Head of caudate nucleus (tissue), 42 donors: ENCODE measurements at places on chromosomes 12 and 14.

DNA sequence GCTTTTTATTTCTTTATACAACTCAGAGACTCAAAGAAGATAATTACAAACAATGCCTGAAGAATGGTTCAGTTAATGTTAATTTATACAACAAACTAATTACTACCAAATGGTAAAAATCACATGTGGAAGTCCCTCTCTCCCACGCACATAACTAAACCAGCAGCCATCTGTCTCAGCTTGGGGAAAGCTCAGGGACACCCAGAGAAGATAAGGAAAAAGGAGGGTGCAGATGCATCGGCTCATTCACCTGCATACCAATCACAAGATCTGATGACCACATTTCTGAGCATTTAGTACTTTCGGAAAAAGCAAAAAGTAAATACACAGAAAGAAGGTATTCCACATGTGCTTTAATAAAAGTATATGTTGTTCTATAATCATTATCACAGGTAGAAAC lies 136.3 kb downstream of the SOX5 start:
- no peak for DNase-seq

GRCh38 chr12:101299931-101300330 lies 20.0 kb downstream of the UTP20 start:
- DNase-seq: peak; percentile 49

- DNase-seq: no peak
Measured at GRCh38 chr12:127516467-127516866, 750.5 kb upstream of the TMEM132C start.

GRCh38 chr12:1716911-1717310 lies 26.0 kb downstream of the ADIPOR2 start:
- no peak for DNase-seq

DNA sequence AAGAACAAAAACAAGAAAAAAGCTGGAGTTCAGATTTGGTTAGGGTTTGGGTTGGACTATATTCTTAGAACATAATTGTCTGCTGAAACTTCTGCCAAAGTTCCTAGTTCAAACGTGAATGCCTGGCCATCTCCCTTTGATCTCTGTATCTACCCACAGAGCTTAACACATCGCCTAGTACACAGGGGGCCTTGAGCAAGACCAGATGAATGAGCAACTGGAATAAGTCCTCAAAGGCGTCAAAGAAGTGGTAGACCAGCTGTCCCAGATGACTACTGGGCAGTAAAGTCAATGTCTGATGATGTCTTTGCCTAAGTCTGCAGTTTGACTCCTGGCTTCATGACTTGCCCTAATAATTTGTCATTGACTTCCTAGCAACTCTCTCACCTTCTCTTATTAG lies 13.9 kb upstream of the STAB2 start:
- DNase-seq: no peak

DNA sequence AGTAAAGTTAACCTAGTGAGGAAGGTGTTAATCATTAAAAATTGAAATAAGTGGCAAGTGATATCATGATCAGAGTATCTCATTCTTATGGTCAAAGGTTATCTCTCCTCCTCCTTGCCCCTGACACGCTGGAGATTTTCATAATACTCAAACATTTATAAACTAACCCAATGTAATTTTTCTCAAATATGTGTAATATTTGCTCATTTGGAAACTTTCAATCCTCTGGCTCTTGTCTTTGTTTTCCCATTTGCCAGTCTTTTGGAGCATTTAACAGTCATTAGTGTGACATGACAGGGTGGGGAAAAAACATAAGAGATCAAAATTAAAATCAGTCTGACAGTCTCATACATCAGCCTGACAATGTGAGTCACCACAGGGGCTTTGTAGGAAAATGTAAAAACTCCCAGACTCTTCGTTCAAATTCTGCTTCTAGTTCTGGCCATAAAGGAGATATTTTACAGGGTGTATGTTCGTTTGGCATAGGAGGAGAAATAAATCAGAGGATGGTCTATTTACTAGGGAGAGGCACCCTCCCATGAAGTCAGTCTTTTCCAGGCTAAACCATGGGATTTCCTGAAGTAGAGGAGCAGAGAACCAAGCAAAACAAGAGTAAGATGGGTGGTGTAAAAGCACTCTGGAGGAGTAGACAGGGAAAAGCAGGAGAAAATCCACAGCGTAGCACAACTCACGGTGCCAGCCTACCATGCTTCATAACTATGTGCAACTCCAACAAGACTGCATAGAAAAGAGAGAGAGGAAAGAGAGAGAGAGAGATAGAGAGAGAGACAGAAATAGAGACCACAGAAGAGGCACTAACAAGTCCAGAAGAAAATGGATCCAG lies 369.2 kb upstream of the PDE3A start:
- no peak for DNase-seq

DNA sequence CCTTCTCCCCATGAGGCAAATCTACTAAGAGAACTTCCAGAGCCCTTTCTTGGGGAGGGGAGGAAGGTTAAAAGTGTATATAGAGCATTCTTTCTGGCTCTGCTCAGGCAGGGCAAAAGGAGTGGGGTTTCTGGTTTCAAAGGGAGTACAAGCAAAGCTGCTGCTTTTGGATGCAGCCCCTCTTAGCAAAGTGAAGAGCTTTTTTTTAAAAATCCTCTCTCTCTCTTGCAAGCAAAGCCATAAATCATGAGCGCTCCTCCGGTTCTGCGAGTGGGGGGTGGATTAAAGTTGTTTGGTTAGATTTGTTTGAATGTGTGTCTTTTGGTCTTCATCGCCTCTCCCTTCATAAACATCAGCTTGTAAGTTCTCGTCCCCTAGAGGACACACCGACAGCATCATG lies 546.6 kb upstream of the TBX3 start:
- no peak for DNase-seq

GRCh38 chr12:113092607-113093408 lies 36.3 kb downstream of the DTX1 start:
- peak; percentile 56 for DNase-seq

GRCh38 chr12:41905073-41905758 lies 239.5 kb downstream of the GXYLT1 start:
- DNase-seq: no peak

DNA sequence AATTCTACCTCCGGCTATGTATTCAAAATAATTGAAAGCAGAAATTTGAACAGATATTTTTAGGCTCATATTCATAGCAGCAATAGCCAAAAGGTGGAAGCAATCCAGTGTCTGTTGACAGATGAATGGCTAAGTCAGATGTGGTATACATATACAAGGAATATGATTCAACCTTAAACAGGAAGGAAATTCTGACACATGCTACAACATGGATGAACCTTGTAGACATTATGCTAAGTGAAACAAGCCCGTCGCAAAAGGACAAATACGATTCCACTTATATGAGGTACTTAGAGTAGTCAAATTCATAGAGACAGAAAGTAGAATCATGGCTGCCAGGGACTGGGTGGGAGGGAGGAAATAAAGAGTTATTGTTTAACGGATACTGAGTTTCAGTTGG lies 331.6 kb downstream of the PCNX1 start:
- no peak for DNase-seq

GRCh38 chr12:46153268-46153872 lies 115.5 kb downstream of the SLC38A1 start:
- DNase-seq: no peak

- DNase-seq: no peak
Measured at GRCh38 chr12:59405992-59406391, 189.8 kb upstream of the SLC16A7 start.

DNA sequence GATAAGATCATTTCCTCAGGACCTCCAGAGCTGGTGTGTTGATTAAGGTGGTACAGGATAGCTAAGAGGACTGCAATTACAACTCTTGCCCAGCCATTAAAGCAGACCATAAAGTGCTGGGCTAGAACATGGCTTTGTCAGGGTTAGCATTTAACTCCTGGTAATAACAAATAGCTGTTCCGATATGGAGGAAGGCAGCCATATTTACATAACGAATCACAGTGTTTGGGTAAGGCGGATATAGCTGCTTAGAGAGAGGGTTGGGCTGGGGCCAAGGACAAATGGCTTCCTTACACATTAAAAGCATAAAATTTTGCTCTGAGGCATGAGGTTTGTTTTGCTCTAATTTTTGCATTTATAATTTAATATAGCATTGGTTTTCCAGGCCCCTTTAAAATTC lies 297.7 kb upstream of the DDHD1 start:
- no peak for DNase-seq
